ENCODE measurements at places on chromosomes 6 and 20.

DNA sequence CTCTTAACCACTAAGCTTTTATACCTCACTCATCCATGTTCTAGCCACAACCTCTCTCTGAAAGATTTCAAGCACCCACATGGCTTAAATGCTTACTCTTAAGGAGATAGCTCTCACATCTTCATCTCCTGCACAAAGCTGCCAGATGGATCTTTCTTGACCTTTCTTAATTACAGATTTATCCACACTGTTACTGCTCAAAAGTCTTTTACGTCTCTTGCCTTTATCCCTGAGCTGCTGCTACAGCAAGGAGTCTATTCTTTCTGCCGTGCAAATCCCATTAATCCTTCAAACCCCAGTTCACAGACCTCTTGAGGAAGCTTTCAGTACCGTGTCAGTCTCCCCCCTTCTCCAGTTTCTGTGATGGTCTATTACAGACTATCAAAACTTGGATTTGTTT is 54.6 kb downstream of the B4GALT5 start:
- no peak for DNase-seq

- DNase-seq, result no peak
These were observed 26.0 kb upstream of the KIF16B start for GRCh38 chr20:16599257-16599656.

DNA sequence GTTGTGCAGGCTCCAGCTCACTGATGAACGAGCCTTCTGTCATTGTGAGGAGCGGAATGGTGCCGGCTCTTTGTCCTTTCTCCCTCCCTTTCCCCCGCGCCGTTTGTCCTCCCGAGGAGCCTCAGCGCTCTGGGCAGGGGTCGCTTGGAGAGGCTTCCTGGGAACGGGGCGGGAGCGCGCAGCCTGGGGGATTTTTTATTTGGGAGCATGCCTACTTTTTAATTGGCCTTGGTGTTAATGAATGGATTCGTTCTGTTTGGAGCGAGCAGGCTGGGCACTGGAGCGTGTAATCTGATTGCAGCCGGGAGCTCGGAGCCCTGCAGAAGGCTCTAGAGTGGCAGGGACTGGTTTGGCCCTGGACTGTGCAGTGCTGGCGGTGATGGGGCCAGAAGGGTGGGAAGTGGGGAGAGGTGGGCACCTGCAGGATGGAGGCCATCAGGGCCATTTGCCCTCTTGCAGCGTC is 118.8 kb downstream of the CDH4 start:
- no peak for DNase-seq

DNA sequence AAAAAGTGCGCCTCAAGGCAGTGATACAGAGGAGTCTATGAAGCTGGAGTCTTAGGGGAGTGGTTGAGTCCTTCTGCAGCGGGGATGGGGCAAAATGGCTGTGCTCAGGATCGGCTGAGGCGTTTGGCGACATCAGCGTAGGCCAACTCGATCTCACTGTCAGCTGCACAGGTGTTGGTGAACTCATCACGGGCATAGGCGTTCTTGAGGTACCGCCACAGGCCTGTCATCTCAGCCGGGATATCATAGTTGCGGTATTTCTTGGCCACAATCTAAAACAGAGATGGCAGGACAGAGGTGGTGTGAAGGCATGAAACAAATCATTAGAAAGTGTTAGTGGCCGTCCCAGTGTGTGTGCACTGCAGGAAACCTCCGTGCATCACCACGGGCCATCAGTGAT is 112.7 kb downstream of the CLIC5 start:
- DNase-seq, result no peak

DNA sequence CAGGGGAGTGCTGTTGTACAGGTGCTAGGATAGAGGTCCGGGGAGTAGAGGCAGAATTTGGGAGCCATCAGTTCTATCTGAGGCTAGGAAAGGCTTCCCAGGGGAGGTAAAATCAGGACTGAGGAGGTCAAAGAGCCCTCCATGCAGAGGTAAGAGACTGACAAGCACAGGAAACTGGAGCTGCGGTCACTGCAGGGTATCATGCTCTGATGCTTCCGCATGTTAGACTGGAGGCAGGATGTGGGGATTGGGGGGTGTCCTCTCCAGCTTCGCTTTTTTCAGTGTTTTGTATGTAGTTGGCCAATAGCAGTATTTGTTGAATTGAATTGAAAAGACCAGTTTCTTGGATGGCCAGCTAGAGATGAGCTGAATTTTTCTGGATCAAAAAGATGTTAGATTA is 87.8 kb downstream of the SLC22A3 start:
- no peak for DNase-seq

DNA sequence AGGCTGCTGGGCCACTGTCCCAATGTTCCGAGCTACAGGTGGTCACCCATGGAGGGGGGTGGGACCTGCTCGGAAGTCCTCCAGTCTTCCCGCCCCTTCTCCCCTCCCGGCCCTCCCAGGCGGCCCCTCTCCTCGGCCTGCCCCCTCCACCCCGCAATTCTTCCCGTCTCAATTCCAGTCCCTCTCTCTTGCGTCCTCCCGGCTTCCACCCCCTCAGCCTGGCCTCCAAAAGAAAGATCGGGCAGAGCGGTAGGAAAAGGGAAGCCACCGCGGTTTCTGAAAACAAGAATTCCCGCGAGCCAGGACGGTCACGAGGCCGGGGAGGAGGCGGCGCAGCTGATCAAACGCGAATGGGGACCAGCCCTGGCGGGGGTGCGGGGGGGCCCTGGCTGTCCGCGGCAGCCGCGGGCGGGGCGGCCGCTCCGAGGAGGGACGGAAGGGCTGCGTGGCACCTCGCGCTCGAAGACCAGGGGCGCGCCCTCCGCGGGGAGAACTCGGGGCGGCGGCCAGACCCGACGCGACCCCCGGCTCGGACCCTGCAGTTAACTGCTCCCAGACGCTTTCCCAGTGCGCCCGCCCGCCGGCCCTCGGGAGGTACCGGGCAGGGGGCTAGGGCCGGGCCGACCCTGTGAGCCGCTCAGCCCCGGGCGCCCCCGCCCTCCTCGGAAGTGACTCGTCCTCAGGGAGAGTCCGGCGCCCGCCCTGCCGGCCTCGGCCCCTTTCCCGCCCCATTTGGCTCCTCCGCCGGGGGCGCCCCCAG is 1.0 kb downstream of the PXDC1 start:
- peak; percentile 72 for DNase-seq

- DNase-seq, result peak; percentile 98
These were observed at the start of gene C20orf141 for GRCh38 chr20:2814587-2815051. Gene C20orf141, plus strand, starts transcription at chr20:2814987. Its CDS starts 198 bp downstream, at chr20:2815185.

- DNase-seq, result no peak
These were observed 11.1 kb downstream of the TRDN start for GRCh38 chr6:123625696-123626095.

DNA sequence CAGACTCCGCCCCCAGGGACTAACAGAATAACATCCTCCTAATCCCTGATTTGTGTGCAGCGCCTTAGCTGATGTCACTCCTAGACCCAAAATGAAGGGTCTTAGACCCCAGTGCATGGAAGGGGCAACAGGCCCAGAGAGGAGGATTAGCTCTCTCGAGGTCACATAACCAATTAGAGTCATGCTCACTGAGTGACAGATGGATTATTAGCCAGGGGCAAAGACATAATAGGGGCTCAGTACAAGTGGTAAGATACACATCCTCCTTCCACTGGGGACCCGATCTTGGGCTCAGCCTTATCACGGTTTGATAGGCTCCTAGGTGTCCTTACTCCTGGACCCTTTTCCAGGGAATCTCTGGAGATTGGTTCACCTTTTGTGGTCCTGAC is 858 bp downstream of the TP53INP2 start:
- DNase-seq, result peak; percentile 34

DNA sequence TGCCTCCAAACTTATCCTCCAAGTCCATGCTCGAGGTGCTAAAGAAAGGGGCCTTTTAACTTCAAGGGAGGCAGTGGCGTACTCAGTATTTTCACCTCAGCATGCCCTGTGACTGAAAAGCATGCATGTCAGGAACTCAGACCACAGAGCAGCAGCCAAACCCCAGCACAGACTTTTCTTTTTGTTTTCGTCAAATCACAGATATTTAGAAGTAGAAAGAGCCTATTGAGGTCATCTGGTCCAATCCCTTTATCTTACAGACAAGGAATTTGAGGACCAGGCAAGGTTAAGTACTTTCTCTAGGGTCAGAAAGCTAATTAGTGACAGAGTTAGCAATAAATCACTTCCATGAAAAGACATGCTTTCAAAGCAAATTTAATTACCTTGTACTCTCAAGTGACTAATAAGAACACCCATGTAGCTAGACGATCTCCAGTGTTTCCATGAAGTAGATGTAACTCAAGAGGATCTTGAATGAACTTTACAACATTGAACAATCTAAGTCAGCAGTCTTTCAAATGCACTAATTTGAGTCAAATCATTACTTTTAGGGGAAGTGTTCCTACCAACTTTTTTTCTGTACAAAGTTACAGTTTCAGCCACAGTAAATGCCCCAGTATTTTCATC is 35.9 kb downstream of the MOXD1 start:
- DNase-seq, result no peak

GRCh38 chr20:21397341-21398108 is at the start of gene NKX2-4:
Gene NKX2-4, minus strand, starts transcription at chr20:21397526. Its CDS starts 127 bp downstream, at chr20:21397399.
- DNase-seq, result no peak

- no peak for DNase-seq
These were observed 71.0 kb upstream of the MRAP2 start for GRCh38 chr6:83962582-83962981.

DNA sequence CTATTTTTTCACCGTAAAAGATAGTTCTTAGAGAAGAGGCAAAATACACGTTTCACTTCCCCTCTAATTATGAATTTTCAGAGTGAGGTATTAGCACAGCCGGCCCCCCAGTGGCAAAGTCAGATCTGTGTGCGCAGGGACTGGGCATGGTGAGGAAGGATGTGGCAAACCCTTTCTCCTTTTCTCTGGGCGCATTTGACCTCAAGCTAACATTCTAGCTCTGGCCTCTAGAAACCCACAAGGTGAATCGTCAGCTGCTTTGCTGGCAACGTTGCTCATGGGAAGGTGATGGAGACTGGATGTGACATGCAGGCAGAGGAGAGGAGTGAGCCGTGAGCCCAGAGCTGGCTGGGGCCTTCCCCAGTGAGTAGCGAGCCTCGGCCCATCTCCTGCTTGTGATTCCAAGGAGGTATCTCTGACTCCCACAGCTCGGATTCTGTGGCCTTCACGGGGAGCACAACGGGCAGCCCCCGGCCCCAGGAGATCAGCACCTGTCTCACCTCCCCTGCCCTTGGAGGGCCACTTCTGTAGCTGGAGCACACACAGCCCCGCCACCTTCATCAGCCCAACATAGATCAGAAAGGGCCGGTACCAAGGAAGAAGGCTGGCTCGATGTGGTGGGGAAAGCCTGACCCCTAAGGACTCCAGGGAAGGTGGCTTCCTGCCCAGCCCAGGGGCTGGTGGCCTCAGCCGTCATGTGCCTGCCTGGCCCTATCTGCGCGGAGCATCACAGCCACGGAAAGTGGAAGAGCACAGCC is 152.8 kb downstream of the TAF4 start:
- no peak for DNase-seq

DNA sequence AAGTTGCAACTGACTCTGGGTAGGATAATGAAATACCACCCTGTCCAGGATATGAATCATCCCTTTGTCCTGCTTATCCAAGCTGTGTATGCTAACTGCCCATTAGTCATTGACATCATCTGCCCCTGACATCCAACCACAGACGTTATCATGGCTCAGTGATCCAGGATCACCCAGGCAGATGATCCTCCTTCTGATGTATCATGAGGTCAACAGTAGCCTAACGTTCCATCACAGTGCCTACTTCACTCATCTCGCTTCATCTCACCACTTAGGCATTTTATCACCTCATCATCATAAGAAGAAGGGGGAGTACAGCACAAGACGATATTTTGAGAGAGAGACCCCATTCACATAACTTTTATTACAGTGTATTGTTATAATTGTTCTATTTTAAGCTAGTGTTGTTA is 13.4 kb upstream of the BTN3A2 start:
- peak; percentile 49 for DNase-seq

DNA sequence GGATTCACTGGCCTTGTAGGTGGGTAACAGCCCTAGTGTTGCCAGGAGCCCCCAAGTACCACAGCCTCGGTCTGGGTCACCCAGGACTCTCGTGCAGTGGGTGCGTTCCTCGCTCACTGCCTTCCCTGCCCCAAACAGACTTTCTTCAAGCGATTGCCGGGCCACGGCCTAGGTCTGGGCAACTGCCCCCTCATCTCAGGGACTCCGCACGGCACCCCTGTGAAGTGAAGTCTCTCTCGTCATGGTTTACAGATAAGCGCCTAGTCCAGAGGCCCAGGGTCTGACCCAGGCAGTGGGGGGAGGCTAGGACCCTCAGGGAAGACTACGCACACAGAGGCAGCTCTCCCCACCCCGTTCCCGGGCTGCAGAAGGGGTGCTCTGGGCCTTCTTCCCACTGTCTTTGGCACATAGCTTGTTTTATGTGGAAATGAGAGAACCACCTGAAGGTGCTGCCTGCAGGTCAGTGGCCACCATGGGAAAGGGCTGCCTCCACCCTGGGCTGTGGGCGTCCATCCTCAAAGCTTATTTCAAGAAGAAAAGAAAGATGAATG is 220.8 kb downstream of the ERMARD start:
- DNase-seq, result no peak

DNA sequence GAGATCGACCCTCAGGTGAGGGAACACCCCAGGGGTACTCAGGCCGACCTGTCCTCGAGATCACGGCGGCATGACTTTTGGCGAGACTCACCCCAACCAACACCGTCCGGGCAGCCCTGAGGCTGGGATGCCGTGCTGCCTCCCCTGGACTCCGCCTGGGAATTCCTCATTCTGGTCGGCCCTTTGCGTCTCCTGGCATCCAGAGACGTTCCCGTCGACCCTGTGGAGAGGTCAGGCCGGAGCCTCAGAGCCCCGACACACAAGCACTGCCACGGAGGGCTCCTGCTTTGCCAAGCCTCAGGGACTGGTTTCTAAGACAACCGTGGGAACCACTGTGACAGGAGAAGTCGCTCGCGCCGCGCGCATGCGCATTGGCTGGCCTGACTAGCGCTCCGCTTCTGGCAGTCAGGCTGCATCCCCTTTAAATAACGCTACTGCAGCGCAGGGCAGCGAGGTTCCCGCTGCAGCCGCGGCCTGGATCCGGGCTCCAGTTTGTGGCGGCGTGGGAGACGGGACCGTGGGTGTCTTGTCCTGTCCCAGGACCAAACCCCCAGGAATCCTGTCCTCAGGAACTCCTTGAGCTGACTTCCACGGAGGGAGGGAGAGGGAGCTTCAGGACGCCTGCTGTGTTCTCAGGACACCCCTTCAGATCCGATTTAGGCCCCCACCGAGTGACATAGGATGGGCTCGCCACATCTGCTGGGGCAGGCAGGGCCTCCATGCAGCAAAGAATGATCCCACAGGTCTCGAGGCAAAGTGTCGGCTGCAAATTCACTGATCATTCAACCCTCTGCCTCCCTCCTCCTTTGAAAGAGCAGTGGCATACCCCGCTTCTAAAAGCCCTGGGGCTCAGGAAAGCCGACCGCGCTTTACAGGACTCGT is 163.2 kb upstream of the ZNF337 start:
- DNase-seq, result peak; percentile 84

GRCh38 chr20:58213121-58213520 is 15.3 kb downstream of the ANKRD60 start:
- no peak for DNase-seq

- DNase-seq, result no peak
These were observed 592.7 kb upstream of the NRSN1 start for GRCh38 chr6:23533311-23533710.
